ENCODE measurements at places on chromosomes 12 and 14.

DNA sequence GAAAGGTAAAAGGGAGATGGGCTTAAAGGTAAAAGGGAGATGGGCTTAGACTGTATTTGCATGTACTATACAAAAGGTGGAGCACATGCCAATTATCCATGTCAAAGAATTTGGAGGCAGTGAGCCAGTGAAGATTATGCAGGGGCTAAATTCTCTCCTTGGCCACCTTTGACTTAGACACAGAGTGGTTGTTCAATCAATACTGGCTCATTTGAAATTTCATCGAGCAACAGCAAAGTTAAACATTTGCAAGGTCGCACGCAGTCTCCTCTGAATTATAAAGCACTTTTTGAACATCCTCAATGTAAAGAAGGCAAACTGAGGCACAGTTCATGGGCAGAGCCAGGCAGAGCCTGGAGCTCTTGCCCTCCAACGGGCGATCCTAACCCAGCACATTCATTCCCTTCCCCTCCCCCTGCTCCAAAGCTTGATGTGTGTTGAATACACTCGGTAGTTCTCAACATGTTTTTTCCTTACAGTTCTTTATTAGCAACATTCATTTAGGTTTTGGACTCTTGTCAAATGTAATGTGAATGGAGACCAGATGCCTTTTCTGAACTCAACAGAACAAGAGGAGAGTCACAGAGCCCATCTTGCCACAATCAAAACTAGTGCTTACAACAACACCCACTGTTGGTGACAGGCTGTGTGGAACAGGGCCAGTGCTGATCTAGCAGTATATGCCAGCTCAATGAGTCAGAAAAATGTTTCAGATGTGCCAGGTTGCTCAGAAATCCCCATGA, 169.7 kb upstream of the G2E3 start:
- DNase-seq: peak; percentile 16

DNA sequence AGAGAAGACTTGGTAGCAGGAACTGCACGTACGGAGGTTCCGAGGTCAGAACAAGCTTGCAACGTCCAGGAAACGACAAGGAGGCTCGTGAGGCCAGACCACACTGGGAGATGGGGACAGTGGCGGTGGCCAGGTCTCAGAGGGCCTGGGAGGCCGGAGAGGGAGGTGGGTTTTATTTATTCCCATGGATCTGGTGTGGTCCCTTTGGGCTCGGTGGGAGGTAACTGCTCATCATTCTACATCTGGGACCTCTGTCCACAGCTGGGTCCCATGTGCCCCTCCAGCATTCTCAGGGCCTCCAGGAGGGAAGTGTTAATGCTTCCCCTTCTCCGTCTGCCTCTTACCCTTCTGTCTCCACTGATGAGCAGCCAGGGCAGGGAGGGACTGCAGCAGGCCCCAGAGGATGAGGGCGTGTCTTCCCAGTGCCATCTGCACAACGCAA, 35.7 kb upstream of the NCOR2 start:
- DNase-seq: no peak

DNA sequence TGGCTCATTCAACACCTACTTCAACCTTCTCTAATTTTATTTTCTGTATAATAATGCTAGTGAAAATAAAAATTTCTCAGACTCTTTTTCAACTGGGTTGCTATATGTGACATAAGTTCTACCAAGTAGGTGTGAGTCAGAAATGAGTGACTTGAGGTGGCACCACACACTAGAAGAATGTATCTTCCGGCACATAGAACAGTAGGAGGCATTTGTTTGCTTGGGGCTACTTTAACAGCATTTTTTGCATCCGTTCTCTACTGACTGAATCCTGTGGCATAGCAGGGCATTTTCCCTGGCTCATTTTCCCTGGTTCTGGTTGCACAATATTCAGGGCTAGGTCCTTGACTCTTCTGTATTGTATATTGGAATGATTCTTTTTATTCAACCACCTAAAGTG, 194.0 kb upstream of the SLC16A7 start:
- DNase-seq: no peak

DNA sequence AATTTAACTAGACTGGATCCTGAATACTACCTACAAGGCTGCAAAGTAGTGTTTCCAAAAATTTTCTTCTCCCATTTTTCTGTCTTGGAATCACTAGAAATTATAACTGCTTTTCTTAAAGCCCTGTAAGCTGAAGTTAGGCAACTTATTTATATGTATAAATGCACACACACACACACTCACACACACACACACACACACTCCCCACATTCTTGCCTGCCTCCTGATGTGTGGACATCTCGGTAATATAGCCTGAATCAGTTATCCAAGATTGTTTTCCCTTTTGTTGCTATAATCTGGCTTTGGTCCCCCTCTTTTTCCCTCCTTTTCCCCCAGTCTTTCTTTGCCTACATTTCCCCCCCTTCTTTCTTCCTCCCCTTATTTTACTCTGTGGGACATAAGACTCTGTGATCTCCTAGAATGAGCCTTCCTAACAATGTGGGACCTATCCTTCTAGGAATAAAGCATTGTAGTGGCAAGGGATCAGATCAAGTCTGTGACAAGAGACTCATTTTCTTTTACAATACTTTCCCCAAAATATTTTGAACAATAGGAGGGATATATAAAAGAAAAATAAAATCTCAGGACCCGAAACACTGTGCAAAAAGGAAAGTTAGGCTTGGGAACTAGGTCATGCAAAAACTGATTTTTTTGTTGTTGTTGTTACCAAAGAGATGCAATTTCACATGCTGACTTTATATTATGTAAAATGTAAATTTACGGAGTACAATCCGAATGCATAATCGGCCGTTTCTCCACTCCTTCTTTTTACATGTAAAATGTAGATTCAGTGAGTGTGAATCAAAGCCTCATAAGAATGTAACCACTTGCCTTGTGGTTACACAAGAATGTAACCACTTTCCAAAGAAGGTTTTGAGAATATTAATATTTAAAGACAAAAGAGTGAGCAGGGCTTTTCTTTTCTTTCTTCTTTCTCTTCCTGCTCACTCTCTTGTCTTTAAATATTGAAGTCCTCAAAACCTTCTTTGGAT, 26.3 kb upstream of the CD69 start:
- DNase-seq: peak; percentile 74

DNA sequence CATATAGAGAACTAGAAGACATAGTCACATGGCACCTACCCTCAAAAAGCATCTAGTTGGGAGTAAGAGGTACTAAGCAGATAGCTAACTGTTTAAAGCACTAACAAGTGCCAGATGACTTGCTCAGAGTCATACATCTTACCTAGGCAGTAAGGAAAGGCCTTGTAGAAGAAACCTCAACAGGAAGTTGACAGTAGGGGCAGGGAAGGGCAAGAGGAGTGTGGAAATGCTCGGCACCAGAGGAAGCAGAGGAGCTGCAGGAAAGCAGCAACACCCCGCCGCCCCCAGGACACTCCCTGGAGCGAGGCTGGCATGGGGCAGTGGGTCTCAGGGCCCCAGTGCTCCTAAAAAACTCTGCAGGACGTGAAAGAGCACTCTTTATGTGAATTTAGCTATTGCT, 92.9 kb downstream of the PPP2R5C start:
- no peak for DNase-seq

DNA sequence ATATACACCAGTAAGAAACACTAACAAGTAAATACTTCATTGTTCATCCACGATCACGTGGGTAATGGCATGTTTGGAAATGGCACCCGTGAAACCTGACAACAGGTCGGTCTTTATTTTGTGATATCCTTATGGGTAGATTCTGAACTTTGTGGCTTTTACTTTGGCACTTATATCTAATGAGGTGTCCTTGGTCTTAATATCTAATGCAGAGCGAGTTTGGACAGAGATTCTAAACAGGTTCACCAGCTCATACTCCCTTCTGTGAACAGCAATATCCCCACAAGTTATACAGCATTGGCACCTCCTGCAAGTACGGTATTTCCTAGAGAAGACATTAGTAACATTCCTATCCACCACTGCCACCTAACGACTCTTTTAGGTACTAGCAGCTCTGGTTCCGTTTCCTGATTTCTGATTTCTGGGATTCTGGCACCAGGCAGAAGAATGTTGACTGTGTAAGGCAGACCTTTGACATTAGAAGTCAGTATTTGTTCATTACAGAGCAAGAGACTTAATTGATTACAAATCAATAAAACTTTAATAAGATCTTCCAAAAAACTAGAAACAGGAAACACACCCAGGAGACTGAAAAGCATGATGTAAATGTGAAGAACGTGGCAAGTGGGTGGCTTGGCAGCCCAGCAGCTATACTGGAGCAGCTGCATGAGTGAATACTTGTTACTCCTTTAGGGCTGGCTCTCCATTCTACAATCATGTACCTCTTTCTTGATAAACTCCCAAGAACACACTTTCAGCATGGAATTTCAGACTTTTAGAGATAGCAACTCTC, 2.5 kb downstream of the ANG start:
- DNase-seq: peak; percentile 58

DNA sequence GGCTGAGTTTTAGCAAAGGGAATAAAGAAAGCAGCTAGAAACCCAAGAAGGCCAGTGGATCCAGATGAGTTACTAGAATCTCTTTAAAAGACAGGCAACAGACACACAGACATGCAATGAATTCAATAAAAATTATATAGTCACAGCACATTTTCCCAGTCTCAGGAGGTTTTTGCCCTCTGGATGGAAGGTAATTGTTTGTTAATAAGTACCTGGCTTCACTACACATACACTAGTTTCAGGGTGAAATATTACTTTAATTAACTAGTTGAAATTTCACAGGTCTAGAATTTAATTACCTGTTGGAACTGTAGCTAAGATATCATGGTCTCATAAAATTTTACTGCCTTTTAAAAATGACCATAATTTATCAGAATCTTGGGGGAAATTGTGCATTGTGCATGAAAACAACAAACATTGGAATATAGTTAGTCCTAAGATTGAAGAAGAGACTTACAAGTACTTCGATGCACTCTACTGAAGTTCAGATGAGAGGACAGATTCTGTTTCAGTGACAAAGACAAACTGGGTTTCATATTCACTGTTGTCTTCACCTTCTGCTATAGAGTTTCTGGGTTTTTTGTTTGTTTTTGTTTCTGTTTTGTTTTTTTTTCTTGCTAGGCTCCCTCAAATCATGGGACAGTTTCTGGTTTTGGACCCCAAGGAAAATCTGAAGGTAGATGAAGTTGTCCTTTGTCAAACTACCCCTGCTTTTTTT, 277.0 kb upstream of the GARIN6 start:
- DNase-seq: no peak

GRCh38 chr12:34290381-34290995, 268.2 kb downstream of the ALG10 start:
- DNase-seq: no peak

DNA sequence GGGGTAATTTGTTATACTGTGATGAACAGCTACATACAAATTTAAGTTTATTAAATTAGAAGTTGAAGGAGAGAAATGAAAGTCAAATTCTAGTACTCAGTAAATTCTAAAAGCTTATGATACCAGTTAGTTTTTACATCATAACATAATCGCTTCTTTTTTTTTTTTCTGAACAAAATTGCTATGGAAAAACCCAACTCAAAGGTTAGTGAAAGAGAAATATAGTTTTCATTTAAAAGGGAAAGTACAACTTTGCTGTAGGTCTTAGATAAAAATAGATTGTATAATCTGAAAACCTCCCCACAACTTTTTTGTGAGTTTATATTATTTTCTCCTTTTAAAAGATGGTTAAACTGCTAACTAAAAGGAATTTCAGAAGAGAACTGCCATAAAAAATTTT, 53.7 kb upstream of the LRRK2 start:
- DNase-seq: no peak

DNA sequence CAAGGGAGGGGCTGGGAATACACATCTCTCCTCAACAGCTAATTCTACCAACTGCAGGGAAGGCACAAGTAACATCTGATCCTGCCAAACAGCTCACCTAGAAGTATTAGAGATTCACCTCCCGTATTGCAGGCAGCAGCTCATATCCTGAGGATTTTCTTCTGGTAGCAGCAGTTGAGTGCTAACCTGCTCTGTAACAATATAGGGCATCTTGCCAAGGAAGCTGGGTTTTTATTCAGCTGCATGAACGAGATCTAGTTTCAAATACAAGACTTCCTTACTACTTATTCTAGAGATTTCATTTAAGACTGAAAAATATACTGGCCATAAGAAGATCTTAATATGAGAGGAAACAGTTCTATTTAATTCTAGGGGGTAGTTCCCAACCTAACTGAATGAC, 261.4 kb upstream of the USP15 start:
- DNase-seq: no peak

- peak; percentile 86 for DNase-seq
These were observed 46.5 kb downstream of the BTBD7 start for GRCh38 chr14:93286212-93286890.

DNA sequence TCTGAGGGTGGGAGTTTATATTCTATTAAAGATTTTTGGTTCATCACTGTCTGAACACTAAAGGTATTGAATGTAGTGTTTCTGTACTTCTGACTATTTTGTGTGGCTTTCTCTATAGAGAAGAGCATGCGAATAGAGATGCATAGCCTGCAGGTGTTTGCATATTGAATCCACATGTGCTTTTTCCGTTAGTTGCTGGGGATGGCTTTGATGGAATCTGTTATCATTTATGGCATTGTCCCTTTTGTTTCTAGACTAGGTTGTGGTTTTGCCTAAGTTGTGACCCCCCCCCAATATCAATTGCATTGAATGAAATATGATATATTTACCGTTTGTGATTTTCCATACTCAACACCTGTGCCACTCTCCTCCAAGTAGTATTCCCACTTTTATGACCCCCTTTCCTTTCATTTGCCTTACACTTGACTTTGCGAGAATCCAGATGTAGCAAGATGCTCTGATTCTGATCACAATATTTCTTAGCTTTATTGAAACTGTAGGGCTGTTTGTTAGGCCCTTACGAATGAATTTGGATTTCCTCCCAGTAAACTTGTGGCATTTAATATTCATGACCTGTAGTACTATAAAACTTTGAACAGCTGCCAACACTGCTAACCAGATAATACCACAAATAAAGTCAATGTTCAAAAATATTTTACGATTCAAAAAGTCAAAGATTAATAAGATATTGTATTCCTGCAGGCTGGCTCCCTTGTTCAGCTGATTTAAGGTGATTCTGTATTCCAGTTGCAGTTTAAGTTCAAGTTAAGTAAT, 176.4 kb downstream of the TMTC2 start:
- DNase-seq: no peak

- DNase-seq: no peak
These were observed 1.7 kb downstream of the JDP2 start for GRCh38 chr14:75429562-75429961.

- no peak for DNase-seq
These were observed 259.6 kb downstream of the ERC1 start for GRCh38 chr12:1250641-1251040.

GRCh38 chr14:60652674-60653651, 3.7 kb upstream of the SIX1 start:
- no peak for DNase-seq
